ENCODE measurements at places on chromosomes 6 and 20. TPM values are rescaled to one million over a fixed set of nuclear protein-coding genes. Genes with fewer than 3 reads are reported as not detected.
A peak's percentile ranks its signal among the peaks of the same experiment; 100 is the strongest.

- no peak for DNase-seq
Measured at GRCh38 chr6:40274058-40274457, 313.1 kb downstream of the LRFN2 start.

DNA sequence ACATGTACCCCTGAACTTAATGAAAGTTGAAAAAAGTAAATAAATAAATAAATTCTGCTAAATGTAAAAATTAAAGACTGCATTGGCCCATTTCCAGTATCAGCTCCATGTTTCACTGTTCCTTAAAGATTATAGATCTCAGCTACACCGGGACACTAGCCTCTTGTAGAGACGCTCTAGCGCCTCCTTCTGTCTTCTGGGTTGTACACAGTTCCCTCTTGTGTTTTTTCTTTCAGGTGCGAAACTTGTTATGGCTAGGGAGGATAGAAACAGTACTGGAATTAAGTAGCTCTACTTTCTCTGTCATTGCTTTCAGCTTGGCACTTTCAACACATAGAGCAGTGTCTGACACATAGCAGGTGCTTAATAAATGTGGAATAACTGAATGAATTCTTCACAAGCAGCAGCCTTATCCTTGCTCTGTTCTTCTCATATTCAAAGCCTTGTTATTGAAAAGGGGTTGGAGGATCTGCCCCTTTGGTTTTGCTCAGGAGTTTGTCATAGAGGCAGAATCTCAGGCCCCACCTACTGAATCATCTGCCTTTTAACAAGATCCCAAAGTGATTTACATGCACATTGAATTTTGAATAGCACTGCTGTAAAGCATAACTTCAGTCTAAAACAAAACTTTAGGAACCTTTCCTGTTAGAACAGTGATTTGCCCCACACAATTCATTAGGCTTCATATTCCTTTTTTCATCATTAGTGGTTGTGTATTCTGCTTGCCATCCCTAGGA, 92.3 kb downstream of the FIG4 start:
- peak; percentile 29 for DNase-seq

GRCh38 chr6:99611148-99611547, 4.5 kb downstream of the PRDM13 start:
- peak; percentile 6 for DNase-seq

DNA sequence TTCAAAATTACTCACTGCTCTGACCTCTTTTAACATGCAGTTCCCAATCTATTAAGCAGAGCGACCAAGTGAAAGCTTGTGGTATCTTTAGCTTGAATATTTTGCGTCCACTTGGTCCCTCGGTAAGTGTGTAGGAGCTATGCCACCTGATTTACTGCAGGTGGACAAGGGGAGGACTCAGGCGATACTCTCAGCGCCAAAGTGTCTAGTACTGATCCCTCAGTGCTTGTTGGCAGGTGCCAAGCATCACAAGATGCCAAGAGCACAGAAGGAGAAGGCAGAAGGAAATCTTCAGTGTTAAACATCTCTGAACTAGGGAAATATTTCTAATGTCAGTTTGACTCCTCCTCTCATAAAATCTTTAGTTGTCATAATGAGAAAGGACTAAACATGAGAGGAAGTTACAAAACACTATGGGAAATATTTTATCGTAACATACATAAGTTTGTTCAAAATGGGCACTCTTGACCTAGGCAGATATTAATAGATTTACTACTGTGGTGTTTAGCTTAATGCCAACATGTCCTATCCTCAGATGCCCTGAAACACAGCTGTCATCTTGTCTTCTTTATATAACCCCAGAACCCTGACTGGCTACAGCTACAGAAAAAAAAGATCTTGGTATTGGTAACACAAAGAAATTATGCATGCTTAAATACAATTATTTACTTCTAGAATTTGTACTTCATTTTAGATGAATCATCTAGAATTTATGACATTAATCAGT, 19.5 kb downstream of the NHLRC1 start:
- DNase-seq: no peak

- no peak for DNase-seq
Measured at GRCh38 chr6:26222571-26222970, 135.3 kb downstream of the HFE start.

DNA sequence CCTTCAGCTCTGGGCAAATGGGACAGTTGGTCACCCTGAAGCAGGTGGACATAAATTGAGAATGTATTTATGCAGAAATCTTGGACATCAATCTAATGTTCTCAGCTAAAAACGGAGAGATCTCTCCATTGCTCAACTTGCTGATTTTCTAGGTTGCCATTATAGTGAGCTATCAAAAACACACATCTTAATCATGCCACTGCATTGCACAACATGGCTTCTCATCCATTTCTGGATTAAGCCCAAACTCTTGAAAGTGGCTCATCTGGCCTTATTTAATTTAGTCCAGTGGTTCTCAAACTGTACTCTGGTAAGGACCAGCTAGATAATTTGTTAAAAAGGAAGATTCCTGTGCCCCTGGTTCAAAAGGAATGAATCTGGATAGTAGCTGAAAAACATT, 324.9 kb upstream of the CITED2 start:
- DNase-seq: peak; percentile 65

DNA sequence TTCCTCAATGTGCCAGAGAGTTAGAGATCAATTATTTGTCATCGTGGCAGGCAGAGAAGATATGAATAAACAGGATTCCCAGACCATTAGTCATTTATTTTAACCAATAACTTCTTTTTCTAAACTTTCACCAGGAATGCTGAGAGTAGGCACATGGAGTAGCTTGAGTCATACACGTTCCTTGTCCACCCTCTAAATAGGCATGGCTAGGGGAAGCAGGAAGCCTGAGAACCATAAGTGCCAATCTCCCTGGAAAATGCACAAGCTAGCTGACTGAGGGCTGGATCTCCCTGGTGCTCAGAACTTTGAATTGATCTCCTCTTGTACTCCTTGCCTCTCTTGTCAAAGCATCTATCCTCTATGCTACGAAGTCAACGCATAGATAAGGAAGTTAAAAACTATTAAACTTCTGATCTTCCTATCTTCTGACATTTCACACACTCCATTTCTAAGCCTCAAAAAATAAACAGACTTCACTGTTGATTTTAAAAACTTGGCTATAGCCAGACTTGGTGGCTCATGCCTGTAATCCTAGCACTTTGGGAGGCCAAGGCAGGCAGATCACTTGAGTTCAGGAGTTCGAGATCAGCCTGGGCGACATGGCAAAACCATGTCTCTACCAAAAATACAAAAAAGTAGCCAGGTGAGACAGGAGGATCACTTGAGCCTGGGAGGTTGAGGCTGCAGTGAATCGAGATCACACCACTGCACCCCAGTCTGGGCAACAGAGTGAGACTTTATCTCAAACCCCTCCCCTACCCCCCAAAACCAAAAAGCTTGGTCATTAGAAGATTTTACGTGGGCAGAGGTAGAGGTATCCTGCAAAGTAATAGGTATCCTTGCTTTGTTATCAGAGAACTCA, 11.8 kb downstream of the ADTRP start:
- peak; percentile 98 for DNase-seq

GRCh38 chr6:163547287-163547686, 132.8 kb downstream of the QKI start:
- no peak for DNase-seq

- DNase-seq: no peak
Measured at GRCh38 chr20:52789716-52790115, 182.4 kb upstream of the TSHZ2 start.

DNA sequence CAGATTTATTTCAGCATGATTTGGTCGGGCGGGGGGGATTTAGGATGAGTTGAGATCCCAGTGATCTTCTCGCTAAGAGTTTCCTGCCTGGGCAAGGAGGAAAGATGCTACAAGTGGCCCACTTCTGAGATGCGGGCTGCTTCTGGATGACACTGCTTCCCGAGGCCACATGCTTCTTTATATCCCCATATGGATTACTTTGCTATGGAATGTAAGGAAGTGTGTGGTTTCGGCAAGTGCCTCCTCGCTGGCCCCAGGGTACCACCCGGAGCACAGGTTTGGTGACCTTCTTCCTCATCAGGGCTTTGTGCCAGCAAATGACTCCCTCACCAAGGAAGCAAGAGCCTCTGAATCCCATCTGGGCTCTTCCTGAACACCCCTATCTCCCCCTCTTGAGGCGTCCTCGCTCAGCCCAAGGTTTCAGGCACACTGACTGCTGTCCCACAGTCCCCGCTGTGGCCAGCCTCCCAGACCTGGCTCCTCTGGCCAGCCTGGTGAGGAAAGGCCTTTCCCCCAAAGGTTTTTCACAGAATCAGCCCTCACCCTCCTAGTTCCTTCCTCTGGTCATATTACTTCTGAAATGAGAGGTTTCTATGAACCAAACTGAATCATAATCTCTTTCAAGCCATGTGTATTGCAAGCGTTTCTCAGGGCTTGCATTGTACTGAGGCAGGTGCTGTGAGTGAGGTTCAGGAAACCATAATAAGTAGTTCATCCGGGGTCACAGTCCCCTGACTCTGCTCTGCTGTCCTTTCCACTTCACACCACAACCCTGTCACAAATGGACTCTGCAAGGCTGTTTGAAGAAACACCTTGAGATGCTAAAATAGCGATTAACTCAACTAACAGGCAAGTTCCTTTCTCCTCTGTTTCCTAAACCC, 41.7 kb upstream of the IL17A start:
- DNase-seq: no peak

GRCh38 chr6:71393471-71393870, 104.9 kb downstream of the OGFRL1 start:
- DNase-seq: peak; percentile 39

DNA sequence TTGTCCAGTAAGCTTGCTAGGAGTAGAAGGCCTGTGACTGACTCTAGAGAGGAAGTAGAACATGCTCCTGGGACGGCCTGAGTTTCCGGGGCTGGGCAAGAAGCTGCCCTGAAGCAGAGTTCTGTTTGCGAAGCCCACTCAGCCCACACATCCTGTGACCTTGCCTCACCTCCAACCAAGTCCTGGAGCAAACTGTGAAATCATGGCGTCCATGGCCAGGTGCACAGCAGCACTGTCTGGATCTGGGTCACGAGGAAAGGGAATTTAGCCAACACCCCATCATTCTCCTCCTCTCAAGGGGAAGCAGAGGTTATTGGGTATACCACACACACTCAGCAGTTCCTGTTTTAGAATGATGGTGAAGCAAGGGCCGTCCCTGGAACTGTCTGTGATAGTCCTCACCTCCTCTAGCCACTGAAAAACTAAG, 87.5 kb downstream of the CRYBG1 start:
- DNase-seq: no peak

- DNase-seq: no peak
Measured at GRCh38 chr6:169845426-169846285, 94.2 kb downstream of the ERMARD start.

REM1 gene
- not detected for polyA plus RNA-seq

CYP39A1 gene
- polyA plus RNA-seq: 0.03 TPM

CST7 gene
- polyA plus RNA-seq: not detected

PRICKLE4 gene
- polyA plus RNA-seq: 0.72 TPM
